ENCODE measurements at places on chromosomes 1 and 21.

DNA sequence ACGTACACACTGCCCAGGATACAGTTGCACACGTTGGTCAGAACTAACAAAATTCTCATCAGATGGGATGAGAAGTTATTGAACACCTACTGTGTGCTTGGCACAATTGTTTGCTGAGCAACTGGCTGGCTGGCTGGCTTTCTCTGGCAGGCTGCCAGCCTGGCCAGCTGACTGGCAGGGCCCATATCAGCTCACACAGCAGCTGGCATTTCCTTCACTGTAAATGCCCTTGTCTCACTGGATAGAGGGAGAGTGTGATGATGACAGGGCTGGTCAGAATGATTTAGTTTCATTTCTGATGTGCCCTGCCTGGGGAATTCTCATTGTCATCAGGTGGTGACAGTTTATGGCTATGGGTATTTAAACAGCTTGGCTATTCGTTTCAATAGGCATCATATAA, 15.8 kb downstream of the CAMK2N1 start:
- no peak for DNase-seq

GRCh38 chr1:8059161-8059622, 33.1 kb upstream of the ERRFI1 start:
- DNase-seq, result no peak

DNA sequence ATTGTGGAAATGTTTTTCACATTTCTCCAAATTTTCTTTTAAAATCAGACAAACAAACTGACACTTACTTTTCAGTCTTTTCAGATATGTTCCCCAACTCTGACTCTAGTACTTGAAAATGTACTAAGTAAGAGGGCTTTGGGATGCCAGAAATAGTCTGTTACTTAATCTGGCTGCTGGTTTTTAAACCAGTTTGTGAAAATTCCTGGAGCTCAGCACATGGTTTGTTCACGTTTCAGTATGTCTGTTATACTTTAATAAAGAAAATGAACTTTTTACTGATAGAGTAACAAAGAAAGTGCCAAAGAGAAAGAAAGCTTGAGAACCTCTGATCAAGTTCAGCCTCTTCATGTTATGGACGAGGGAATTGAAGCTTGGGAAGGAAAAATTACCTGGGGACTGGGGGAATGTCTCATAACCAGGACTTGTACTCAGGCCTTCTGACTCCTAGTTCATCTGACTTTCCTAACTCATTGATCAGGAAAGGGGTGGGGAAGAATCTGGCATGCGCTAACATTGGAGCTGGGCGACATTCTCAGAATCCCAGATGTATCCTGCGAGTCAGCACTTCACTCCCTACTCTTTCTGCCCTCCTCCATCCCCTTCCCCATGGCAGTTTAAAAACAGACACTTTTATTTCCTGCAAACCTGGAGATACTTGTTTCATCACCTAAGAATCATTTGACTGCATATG, 30.8 kb upstream of the DNAJC6 start:
- no peak for DNase-seq

DNA sequence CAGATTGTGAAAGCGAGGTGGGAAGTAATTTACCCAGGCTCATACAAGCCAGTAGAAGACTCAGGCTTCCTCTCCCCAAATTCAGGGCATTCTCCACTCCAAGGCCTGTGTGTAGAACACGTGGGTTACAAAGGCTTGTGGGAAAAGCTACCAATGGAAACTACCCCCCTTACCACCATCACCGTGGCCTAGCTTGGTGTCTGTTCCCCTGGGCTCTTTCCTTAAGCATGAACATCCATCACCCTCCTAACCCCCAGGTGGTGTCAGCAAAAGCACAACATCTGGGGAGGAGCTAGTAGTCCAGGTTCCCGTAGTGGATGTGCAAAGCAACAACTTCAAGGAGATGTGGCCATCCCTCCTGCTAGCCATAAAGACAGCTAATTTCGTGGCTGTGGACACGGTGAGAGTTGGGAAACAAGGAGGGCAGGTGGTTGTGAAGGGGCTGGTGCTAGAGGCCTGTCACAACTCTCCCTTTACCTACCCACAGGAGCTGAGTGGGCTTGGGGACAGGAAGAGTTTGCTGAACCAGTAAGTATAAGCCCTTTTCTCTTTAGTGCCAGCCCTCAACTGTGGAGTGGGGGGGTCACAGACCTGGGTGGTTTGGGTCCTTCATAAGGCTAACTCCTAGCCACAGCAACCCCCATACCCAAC, 701 bp upstream of the MUTYH start:
- no peak for DNase-seq

- no peak for DNase-seq
Measured at GRCh38 chr1:174274452-174274851, 115.1 kb downstream of the RABGAP1L start.

Data from stimulated activated CD8-positive, alpha-beta memory T cell treated with anti-CD3 and anti-CD28 coated beads, Interleukin-15, amount 100 ng/mL, for 4 hours (primary cell).